ENCODE measurements at places on chromosomes 3 and 15.

GRCh38 chr15:57923750-57924149 lies 141.8 kb downstream of the ALDH1A2 start:
- DNase-seq: no peak

DNA sequence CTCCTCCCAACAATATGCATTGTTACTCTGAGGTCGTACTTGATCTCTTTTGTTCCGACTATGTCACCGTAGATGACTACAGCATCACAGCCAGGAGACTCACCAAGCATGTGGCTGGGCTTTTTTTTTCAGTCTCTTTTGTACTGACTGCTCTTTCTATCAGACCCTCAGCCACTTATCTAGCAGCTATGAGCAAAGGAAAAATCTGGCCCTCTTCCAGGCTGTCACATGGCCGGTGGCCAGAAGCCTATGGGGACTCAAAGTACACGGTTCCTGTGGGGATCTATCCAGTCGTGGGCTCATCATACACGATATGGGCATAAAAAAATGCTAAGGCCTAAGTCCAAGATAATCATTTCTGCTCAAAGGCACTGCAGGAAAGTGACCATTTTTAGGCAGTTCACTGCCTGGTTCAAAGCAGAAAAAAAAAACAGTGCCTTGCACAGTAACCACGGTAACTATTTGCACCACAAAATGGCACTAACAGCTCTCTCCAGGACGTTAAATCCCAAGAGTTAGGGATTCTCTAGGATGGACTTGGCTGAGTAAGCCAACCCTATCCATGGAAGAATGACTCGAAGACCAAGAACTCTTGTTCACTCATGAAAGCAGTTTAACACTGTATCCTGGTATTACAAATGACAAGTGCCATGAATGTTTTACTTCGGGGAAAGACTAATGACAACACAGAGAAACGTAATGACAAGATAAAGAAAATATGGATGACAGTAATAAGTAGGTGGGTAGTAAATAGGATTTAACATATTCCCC lies 50.3 kb downstream of the SHQ1 start:
- peak; percentile 46 for DNase-seq

DNA sequence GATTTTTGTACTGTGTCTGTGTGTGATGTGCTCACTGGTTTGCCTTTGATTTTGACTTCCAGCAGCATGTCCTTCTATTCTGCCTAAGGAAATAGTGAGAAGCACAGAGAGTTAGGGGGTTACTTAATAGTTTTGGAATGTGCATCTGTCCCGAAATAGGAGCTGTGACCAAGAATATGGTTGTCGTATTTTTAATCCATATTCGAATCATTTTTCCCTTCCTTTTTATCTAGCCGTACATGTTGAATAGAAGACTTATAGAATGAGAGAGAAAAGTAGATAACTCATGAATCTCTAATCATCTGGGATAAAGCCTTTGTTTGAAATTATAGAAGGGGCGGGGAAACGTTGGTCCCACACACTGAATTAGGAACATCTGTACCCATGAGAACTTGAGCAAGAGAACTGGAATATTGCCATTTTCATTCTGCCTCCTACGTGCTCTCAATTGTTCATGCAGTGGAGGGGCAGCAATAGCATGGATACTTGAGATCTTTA lies 23.6 kb downstream of the CRTC3 start:
- DNase-seq: no peak

DNA sequence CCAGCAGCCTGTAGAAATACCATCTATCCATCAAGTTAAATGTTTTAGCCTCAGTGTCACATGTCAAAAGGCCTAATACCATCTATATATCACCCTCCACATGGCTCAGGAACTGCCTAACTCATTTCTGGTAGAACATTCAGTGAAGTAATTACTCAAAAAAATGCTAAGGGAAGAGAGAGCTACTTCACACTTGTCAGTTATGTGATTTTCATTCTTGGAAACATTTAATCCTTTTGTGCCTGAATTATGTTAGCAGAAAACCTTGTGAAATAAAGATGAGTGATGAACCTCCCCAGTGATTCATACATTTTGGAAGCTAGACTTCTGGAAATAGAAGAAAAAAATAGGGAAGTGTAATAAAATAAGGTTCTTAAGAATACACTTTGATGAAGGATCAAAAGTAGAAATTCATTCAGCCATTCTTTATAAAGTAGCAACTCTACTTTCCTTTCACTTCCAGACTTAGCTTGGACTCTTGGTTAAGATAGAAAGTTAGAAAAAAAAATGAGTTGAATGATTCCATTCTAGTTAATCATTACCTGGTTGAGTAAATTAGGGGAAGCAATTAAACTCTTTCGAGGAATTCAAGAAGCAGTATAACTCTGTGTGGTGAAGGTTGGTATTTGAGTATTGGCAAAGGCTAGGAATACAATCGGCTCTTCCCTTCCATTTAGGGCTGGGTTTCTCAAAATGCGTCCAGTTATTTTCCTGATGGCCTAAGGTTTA lies 3.6 kb downstream of the OTOL1 start:
- no peak for DNase-seq

- no peak for DNase-seq
Measured at GRCh38 chr15:57156210-57156884, 220.0 kb upstream of the CGNL1 start.

GRCh38 chr15:78716651-78717050 lies 75.6 kb upstream of the CHRNB4 start:
- DNase-seq: no peak

DNA sequence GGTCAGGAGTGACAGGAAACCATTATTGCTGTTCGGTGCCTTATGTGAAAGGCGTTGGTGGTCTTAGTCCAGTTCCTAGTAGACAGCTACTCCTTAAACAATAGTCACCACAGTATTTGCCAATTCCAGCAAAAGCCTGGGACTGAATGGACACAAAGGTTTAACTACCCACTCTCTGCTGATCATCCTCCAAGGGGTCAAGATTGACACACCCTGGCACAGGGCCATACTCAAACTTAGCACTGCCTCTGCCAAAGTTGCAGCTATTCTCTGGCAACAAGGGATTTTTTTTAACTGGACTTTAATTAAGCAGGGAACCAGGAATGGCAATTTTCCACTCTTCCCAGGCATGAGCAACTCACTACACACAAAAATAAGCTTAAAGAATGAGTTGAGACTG lies 193.9 kb downstream of the NLGN1 start:
- no peak for DNase-seq

GRCh38 chr15:75368689-75369239 lies 357 bp upstream of the MAN2C1 start:
- no peak for DNase-seq

GRCh38 chr3:120402257-120402656 lies 48.5 kb downstream of the FSTL1 start:
- no peak for DNase-seq

GRCh38 chr15:88071141-88071540 lies 185.4 kb downstream of the NTRK3 start:
- no peak for DNase-seq

DNA sequence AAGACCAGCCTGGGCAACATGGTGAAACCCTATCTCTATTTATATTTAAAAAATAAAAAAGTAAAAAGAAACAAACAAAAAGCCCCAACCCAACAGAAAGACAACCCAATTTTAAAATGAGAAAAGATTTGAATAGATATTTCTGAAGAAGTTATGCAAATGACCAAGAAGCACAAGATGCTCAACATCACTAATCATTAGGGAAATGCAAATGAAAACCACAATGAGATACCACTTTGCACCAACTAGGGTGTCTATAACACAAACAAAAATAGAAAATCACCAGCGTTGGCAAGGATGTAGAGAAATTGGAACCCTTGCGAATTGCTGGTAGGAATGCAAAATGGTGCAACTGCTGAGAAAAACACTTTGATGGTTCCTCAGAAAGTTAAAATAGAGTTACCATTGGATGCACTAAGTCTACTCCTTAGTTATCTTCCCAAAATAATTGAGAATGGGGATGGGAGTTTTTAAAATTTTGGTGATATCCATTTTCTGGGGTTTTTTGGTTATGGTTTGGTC lies 45.8 kb upstream of the CCNB2 start:
- no peak for DNase-seq

DNA sequence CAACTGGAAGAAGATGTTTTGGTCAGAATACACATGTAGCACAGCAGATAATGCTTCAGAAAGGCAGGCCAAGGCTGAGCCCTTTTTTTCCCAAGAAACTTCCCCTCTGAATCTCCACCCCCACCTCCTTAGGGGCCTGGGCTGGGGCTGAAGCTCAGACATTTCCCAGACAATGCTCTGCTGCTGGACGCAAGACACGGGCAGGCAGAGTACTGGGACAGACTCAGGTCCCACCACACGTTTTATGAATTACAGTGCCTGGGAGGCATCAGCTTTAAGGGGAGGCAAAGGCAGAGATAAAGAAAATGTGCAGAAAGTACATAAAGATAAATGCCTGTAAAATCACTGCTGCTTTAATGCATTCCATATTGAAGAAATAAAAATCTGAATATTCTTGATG lies 479.4 kb downstream of the ERC2 start:
- no peak for DNase-seq

GRCh38 chr3:151611419-151611818 lies 122.3 kb upstream of the AADACL2 start:
- no peak for DNase-seq

DNA sequence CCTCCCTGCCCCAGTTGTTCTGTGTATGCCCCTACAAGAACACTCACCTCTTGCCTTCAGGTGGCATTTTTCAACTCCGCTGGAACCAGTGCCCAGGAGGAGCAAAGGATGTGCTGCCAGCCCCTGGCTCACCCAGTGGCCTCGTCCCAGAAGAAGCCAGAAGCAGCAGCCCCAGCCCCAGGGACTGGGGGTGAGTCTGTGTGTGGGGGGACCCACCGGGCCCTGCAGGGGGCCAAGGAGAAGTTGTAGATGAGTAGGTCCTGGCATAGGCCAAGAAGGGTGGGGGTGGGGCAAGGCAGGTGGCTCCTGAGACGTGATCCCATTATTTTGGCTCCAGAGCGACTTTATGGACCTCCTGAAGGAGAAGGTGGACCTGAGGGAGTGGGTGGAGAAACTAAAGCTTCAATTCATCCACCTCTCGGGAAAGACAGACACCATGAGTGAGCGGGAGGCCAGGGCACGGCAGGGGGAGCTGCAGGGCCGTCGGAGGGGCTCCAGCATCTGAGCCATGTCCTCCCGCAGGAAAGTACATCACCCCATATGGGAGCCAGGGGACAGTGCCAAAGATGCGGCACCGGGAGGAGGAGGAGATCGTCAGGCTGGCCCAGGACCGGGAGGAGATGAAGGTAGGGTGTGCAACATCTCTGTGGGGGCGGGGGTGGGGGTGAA lies 29.3 kb downstream of the NGRN start:
- no peak for DNase-seq

DNA sequence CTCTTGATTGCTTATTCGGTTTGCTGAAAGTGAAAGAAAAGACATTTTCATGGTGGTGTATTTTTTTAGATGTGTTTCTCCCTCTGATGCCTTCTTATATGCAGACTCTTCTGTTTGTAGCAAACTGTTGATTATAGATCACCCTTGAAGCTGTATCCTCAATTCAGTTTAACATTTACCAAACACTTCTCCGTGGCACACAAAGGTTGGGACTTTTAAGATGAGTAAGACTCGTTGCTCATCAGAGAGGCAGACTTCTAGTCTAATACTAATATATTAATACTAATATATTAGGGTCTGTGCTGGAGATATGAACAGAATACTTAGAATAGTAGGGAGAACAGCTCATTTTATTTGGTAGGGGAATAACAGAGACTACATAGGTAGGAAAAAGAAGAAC lies 32.8 kb downstream of the RASA2 start:
- DNase-seq: no peak

DNA sequence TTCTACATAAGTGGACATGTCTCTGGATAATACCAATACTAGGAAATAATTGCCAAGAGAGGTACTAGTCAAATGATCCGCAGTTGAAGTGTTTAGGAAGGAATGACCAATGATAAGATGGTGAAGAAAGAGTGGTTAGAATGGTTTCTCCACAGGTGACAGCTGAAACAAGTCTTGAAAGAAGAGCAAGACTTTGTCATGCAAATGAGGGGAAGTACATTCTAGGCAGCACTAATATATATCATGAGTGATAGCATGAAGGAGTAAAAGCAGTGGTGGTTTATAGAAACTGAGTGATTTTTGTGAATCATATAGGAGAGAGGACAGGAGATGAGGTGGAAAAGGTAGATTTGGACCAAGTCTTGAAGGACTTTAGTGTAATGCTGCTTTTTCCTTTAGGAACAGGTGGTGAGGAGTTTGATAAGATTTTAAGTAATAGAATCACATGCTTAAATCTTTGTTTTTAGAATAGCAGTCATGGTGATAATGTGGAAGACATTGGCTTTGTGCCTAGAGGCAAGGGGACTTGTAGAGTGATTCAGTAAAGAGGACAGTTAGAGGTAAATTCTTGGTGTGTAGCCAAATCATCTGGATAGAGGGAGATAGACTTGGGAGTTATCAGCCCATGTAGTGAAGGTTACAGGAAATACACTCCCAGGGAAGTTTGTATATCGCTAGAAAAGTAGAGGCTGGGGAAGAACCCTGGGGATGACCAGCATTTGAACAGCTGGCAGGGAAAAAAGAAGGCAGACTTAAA lies 31.9 kb downstream of the SLMAP start:
- no peak for DNase-seq

DNA sequence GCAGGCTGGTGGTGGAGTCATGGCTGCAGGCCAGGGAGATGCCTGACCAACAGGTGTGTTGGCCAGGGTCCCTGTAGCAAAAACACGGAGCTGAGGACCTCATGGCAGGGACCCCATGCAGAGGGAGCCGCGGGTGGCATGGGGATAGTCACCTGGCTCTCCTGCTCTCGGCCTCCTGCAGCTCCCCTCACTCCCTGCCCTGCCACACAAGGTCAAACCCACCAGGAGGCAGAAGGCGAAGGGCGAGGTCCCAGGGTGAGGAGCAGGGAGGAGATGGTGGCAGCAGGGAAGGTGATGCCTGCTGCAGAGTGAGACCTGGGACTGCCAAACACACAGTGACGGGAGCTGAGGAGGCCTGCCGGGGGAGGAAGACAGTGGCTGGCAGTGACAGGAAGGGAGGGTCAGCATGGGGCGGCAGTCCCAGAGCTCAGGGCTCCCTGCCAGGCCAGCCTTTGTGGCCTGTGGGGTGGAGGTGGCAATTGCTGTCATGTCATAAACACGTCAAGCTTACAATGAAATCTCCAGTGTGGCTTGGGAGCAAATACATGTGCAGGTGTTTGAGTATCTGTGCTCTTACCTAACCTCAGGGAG lies 144.3 kb downstream of the TJP1 start:
- DNase-seq: no peak

DNA sequence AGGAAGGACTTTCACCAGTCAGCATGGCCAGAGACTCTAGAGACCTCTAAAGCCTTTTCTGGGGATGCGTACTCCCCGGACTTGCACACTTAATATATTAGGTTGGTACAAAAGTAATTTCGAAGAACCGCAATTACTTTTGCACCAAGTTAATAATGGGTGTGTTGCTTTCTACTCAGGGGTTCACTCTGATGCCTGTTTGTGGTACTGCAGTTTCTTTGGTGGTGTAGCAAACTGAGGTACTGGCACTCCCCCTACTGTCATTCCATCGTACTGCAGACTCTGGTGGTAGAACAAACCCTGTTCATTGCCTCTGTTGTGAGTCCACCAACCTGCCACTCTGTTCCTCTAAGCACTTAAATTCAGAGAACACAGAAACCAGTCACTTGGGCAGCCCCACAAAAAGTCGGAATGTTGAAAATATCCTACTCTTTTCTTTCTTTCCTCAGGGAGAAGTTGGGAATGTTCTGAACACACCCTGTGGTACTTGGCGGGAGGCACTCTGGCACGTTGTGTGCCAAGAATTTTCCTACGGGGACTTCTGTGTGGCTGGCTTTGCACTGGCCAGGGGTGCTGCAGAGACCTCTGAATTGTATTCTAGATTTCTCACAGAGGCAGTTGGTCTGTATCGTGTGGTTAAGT lies 46.3 kb downstream of the GABRG3 start:
- peak; percentile 74 for DNase-seq

GRCh38 chr15:70072479-70072878 lies 25.2 kb downstream of the TLE3 start:
- no peak for DNase-seq

- no peak for DNase-seq
Measured at GRCh38 chr3:158739078-158739477, 6.8 kb upstream of the RARRES1 start.
